ENCODE measurements at places on chromosomes 3 and 15.

DNA sequence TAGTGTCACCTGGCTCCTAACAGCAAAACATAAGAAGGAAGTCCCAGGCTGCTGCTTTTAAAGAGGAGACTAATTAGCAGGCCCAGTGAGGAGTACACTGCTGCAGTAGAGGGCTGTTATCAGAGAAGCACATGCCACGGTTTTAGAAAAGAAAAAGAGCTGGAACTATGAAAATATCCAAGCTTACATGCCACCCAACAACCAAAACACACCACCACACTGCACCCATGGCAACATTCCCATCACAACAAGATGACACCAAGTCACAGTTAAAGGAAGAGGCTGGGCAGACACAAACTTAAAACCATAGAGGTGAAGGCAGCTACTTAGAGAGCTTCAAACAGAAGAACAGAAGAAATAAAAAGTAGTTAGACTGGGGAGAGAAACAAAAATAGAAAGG is 37.0 kb downstream of the NPTN start:
- no peak for DNase-seq

GRCh38 chr15:56719774-56720555 is 13.3 kb downstream of the ZNF280D start:
- DNase-seq: no peak

DNA sequence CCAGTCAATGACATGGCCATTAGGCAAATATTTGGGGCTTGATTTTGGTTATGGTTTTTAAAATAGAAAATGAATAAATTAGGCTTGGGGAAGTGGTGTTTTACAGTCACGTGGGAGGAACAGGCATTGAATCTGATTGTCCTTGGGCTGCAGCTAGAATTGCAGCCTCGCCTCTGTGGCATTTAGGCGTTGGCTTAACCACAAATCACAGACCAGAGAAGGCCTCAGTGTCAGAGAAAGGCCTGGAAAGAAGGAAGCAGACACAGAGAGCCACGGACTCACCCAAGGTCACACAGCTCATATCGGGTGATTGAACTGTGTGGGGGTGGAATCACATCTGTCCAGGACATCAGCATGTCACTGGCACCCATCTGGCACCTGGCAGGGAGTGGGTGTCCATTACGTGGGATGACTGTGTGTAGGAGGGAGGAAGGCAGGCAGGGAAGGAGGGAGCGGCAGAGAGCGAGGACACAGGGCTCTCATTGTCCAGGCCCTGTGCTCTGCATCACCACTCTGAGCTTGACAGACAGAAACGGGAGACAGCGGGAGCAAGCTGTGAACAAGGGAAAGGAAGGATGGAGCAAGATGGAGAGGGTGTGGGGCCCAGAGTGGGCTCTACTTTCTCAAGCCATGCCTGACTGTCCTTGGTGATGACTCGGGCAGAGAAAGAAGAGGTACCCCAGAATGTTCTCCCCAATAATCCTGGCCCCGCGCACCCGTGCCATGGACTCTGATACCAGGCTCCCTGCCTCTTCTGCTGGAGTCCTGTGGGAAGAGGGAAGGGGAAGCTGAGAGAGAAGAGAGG is 186.4 kb downstream of the FAM43A start:
- DNase-seq: peak; percentile 46

GRCh38 chr3:138569090-138569489 is 25.0 kb downstream of the CEP70 start:
- DNase-seq: peak; percentile 57

DNA sequence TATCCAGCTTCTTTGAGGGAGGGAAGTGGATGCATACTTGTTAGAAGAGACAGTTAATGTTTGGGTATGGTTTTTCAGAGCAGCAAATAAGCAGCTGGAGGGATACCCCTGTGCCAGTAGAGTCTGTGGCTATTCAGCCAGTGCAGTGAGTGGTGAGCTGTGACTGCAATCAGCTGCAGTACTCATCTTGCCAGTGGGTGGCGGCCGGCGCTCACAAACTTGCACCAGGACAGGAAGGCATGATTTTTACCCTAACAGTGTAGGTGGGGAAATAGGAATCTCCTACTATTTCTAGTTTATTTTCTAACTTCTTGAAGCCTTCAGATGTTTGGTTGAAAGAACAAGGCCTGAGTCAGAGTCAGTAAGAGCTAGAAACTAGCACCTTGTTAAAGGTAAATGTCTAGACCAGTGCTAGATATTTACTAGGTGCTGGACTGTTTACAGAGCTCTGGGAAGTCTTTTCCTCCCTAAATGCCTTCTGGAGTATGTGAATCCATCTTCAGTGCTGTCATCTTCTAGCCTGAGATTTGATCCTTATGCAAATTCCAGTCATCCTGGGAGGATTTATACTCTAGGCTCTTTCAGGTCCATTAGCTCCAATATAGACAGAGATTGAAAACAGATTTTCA is 23.6 kb downstream of the TIMP4 start:
- peak; percentile 71 for DNase-seq

DNA sequence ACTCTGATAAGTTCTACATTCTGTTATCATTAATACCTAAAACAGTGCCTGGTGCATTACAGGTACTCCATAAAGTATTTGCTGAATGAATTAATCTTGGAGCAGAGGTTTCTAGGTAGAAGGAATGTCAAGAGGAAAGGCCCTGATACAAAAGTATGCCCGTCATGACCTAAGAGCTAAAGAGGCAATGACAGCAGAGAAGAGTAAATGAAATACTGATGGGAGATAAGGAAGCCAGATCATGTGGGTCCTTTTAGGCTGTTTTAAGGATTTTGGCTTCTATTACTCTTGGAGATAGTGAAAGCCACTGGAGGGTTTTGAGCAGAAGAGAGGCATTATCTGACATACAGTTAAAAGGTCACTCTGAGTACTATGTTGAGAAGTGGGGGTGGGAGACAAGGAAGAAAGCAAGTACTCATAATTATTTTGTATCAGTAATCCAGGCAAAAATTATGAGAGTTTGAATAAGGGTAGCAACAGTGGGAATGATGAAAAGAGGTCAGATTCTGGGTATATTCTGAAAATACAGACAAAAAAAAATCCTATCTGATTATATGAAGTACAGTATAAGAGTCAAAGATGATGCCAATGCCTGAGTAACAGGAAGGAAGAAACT is 48.3 kb downstream of the DENND4A start:
- no peak for DNase-seq

DNA sequence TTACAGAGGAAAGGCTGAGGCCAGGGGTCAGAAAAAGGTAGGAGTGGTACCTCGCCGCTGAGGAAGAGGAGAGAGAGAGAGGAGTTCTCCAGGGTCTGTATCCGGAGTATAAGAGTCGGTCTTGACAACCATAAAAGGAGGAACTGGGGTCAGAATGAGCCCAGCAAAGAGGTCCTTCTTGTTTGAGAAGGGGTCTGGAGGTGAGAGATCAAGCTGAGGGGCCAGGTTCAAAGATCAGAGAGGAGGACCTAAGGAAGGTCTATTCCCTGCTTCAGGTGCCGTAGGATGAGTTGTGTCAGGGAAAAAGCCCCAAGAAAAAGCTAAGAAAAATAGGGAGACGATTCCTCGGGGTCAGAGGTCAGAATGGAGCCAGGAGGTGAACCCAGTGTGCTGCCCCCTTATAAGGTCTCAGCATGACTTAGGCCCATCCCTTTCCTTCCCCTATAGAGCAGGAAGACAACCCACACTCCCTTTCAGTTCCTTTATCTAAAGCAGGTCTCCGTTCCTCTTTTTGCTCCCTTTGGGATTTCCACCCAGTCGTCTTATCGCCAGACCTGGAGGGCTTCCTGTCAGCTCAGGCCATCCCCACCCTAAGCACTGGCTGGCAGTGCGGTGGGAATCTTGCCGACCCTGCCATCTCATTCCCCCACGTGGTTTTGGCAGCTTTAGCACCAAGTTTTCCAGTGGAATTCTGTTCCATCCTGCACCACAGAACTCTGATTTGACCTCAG is 651 bp downstream of the MTMR14 start:
- no peak for DNase-seq

- peak; percentile 43 for DNase-seq
Observed at GRCh38 chr15:55108858-55109518, 87.8 kb downstream of the RSL24D1 start.

DNA sequence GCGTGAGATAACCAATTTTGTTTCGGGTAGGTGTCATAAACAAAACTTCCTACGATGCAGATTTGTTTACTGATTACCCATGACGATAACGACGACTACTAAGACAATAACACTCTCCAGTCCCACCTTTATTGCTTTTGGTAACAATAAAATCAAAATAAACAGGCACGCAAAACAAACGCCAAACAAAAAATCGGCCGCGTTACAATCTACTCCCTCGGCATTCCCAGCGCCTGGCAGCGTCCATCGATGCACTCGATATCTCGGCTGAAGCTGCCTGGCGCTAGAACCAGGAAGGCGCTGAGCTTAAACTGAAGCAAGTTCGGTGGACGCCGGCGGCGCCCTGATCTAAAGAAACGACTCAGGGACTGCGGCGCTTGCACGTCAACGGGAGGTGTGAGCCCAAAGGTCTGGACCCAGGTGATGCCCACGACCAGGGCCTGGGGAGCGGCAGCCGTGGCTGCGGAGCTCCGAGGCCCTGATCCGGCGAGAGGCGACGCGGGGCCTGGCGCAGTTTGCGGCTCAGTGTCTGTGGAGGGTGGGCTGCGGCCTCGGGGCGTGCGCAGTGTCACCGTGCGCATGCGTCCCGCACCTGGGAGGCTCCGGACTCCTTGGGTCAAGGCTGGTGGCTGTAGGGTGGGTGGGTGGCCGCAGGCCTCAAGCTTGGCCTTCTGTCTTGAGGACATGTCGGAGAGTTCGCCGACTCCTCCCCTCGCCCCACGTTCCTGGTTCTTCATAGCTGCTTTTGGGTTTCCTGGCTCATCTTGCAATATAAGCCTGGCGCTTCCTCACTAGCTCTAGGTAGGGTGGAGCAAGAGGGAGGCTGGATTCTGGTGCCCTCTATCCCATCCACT is at the start of gene RSRC1:
Gene RSRC1 (plus strand): TSS at position 286 of the 854 bp plus-strand sequence. CDS start 12,016 bp downstream, outside the sequence.
- DNase-seq: peak; percentile 93

DNA sequence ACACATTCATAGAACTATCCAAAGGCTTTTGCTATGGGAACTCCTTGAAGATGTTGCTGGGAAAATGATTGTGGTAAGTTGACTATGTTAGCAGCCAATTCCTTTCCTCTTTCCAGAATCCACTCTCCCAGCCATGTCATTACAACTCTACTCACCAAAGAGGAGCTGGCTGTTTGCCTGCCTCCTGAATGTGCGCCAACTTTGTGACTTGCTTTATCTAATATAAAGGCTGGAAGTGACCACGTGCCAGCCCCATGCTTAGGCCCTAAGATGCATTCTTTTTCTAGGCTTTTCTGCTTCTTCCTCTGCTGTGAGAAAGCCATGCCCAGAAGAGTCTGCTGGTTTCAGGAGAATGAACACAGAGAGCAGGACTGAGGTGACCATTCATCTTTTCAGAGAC is 182.2 kb downstream of the GABRB3 start:
- no peak for DNase-seq

DNA sequence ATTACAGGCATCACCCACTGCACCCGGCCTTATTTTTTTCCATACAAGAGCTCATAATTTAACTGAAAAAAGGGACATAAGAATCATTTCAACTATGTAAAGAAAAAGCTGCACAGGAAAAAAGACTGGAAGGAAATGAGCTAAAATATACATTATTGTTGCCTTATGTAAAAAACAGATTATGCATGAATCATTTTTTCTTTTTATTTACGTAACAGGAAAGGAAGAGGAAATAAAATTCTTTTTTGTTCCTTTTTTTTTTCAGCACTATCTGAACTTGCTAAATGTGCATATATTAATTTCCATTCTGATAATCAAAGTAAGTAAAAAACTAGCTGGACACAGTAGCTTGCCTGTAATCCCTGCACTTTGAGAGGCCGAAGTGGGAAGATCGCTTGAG is 12.1 kb downstream of the KIF9 start:
- no peak for DNase-seq

DNA sequence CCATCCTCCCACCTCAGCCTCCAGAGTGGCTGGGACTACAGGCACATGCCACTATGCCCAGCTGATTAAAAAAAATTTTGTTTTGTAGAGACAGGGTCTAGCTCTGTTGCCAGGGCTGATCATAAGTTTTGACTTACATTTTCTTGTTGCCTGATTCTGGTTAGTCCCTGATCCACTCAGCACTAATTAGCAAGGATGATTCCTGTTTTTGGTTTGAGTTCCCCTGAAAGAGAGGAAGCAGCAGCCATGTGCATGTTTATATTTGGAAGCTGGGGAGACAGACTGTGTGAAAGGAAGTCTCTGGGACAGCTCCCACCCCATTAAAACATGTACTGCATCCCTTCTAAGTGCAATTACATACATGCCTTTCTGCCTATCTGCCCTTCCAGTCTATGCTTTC is 3.6 kb upstream of the NCK1 start:
- DNase-seq: no peak

- no peak for DNase-seq
Observed at GRCh38 chr15:100809587-100809986, 70.0 kb upstream of the ALDH1A3 start.

DNA sequence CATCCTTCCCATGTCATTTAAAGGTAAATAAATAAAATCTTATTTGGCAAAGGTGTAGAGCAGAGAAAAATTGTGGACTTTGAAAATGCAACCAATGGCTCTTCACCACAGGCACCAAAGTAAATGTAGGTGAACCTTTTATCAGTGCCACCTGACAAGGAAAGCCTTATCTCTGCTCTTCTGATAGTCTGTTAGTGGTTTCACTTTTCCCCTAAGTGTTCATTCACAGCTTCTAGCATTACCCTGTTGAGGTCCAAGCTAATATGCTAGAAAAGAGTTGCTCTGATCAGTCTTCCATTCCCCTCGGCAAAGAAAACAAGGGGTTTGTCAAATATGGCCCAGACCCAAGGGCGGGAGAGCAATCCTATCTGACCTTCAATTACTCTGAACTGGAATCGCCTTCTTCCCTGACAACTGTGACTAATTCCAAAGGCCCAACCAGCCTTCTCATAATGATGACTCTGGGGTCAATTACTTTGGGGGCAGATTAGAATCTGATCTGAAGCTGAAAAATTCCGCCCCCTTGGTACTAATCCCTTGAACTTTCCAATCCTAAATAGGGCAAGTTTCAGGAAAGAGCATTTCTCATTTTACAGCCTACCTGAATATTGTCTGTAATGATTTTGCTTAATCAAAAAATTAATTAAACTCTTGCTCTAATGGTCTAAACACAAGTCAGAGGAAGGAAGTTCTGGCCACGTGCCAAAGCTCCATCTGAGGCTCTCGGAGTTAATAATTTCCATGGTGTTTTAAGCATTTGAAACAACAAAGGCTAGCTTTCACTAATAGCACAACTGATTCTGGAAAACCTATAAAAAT is 52.4 kb downstream of the SETMAR start:
- DNase-seq: no peak

GRCh38 chr15:22995795-22996194 is 15.6 kb upstream of the CYFIP1 start:
- peak; percentile 44 for DNase-seq
